ENCODE measurements at places on chromosomes 7 and 10.

- no peak for DNase-seq
Observed at GRCh38 chr7:47631711-47632110, 49.8 kb upstream of the TNS3 start.

GRCh38 chr10:128032466-128032865, 93.8 kb downstream of the MKI67 start:
- DNase-seq: no peak

DNA sequence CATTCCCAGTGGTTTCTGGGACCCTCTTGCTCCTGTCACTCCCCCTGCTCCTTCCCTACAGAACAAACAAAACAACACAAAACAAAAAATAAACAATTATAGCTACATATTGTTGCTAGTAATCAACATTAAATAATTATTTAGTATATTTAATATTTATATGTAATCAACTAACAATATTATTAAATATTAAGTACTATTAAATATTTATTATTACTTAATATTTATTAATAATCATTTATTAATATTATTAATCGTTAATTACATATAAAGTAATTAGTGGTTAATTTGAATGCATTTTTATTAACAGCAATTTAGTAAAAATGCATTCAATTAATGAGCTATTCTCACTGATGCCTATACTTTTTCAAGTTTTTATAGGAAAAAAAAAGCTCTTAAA, 139.4 kb downstream of the ITGB8 start:
- DNase-seq: no peak

- DNase-seq: no peak
Observed at GRCh38 chr10:52198540-52198939, 115.5 kb upstream of the DKK1 start.

DNA sequence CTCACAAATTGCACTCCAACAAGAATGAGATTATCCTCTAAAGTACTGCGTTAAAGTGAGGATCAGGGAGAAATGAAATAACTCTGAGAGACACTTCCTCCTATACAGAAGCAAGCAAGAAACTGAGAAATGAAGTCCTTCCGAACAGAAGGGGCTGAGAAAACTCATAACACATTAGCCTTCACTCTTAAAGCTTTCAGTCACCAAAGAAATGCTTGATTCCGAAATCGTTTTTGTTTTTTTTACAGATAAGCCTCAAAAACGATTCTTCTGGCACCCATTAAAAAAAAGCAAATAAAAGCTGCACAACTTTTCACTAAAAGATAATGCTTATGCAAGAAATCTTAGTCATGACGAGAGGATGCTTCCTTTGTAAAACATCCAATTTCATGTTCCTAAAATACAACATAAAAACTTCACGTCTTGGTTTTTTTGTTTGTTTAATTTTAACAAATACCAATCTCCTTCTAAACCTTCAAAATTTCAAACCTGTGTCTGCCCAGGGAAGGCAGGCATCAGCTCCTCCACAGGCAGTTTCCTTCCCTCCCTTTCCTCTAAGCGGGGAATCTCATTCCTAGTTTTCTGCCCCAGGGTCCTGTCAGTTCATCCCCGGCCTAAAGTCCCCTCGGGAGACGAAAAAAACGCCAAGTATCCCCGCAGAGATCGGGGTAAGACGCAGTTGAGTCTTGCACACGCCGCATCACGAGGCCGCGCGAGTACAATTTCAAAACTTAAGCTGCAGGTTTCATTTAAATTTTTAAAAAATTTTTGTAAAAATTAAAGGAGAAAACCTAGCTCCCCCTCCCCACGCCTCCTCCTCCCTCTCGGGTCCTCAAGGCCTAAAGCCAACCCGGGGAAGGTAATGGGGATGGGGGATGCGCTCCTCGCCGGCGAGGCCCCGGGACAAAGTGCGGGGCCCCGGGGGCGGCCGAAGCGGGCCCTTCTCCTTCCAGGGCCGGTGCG, 1.1 kb downstream of the BAZ1B start:
- no peak for DNase-seq

Data from tibial nerve (tissue), 4 donors.